ENCODE measurements at places on chromosomes 7 and 10. TPM values are rescaled to one million over a fixed set of nuclear protein-coding genes. Genes with fewer than 3 reads are reported as not detected.

- DNase-seq, result no peak
These were observed 1.5 kb upstream of the PRPF18 start for GRCh38 chr10:13585195-13585751.

- no peak for DNase-seq
These were observed 9.7 kb downstream of the ZNF467 start for GRCh38 chr7:149763563-149764240.

- no peak for DNase-seq
These were observed 17.4 kb downstream of the TES start for GRCh38 chr7:116227678-116228239.

Gene OR6V1
- not detected for total RNA-seq

DNA sequence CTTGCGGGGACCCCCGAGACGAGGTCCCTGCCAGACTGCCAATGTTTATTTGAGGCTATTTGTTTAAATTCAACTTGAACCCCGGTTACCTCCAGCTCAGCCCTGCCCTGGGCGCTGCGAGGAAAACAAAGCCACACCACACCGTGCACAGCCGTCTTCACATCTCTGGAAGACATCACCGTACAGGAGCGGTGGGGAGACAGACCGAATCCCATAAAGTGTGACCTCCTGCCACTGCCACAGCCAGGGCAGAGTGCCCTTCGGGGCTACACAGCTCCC, 40.0 kb downstream of the PRKAG2 start:
- no peak for DNase-seq

Gene LOXL4
- 0.09 TPM for total RNA-seq

Gene CARD11
- total RNA-seq, result 0.05 TPM

GRCh38 chr10:9957351-9957750, 1060.3 kb upstream of the CELF2 start:
- no peak for DNase-seq

DNA sequence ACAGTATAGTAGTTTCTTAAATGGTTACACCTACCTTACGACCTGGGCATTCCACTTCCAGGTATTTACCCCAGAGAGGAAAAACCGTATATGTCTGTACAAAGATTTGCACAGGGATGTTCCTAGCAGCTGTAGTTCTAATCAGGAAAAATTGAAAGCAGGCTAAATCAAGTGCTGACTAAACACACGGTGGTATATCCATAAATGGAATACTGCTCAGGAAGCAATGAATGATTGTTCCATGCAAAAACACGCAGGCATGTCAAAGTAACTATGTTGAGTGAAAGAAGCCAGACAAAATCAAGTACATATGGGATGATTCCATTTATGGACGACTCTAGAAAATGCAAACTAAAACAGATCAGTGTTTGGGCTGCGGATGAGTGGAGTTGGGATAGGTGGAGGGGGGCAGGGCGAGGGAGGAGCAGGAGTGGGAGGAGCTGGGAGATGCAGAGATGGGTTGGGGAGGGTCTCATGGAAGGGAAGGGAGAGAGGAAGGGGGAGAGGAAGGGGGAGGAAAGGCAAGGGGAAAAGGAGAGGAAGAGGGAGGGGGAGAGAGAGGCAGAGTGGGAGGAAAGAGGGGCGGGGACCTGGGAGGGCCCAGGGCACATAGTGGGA, 484 bp upstream of the MSRB2 start:
- no peak for DNase-seq

DNA sequence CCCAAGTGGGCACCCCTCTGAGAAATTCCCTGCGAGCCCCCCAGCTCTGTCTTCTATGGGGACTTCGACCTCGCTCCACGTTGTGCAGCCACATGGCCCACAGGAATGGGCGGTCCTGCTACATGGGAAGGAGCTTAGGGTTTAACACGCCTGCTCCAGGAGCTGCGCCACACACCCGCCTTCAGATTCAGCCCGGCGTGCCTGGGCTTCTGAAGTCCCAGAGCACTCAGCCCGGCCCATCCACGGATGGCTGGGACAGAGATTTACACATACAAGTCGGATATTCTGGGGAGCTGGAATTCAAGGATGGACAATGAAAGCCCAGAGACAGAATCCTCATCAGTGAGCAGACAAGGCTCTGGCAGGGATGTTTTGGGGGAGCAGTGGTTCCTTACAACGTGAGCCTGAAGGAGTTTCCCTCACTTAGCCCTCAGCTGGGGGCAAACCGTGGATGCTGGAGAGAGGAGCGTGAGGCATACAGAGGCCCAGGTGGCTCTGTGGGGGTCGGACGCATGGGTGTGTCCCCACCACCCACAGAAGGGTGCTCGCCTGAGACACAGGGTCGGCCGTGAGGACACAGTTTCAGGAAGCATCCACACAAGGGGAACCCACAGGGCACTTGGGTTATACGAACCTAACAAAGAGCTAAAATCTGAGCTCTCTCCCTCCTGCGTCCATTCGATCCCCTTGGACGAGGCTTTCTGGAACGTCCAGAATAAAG, 372.9 kb downstream of the DNAJB6 start:
- no peak for DNase-seq

DNA sequence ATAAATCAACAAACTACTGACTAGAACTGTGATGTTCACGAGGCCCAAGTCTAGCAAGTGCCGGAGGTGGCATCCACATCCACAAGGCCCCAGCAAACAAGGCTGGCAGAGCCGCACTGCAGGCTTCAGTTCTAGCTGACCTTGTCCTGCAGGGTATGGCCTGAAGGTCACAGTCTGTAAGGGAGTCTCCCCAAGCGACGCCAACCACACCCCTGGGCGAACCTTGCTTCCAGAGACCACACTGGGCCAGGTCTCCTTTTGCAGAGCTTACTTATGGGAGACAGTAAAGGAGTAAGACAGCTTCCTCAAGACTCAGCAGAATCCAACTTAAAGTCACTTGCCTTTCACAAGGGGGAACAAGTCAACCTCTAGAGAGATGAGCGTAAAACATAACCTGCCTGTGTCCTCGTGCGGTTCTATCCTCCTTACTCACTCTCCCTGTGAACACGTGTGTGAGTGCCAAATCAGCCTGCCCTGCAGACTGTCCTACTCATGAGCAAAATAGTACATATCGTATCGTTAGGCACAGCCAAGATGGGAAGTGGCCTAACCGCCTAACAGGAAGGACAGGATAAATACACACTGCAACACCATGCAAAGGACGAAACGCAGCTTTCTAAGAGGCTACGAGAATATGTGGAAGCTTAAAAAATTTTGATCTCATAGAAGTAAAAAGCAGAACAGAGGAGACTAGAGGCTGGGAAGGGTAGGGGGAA, 22.7 kb downstream of the FAM53B start:
- no peak for DNase-seq

Gene PIP
- not detected for total RNA-seq

DNA sequence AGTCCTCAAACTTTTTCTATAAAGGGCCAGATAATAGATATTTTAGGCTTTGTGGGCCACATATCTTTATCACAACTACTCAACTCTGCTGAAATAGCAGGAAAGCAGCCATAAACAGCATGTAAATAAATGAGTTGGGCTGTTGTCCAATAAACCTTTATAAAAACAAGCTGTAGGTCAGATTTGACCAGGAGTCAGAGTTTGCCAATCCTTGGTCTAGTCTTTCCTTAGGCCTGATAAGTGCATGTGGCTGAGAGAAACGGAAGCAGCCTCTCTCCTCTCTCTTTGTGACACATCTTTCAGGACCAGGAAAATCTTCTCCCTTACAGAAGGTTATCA, 724.5 kb downstream of the GRID1 start:
- DNase-seq, result no peak

DNA sequence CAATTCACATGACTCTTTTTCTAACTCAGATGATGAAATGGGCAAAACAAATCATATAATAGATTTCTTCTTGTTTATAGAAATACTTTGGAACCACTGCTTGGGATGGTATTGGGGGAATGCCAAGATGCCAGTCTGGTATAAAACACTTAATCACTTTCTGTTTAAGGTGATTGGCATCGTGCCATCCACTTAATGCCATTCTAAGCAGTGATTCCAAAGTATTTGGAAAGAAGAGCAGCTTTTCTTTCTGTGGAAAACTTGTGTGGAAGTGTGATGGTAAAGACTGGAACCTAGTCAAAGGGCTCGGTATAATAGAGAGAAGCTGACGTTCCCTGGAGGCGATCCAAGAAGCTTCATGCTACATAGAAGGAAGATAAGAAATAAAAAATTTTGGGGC, 120.6 kb downstream of the TMEM26 start:
- DNase-seq, result no peak

- DNase-seq, result no peak
These were observed 145.0 kb upstream of the GHITM start for GRCh38 chr10:83994325-83994724.

Measured in NCI-H460 (cell line).